ENCODE measurements at places on chromosomes 12 and 14.

GRCh38 chr14:43479596-43480195, 1027.4 kb downstream of the FSCB start:
- no peak for DNase-seq

DNA sequence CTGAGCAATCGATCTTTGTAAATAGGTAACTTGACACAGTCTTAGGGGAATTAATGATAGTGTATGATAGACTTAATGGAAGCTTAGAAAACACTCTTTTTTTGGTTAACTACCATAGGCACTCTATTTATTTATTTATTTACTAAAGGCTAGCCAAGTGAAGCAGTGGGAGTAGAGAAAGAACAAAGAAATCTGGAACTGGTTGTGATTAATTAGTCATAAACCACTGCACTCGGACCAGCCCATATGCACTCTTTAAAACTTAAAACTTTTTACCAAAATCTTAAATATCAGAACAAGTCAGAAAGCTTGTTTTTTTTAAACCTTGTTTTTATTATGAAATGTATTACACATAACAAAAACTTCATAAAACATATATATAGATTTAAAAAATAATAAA, 49.5 kb upstream of the SRP54 start:
- no peak for DNase-seq

- no peak for DNase-seq
Measured at GRCh38 chr12:116524964-116525379, 34.2 kb upstream of the MAP1LC3B2 start.

GRCh38 chr12:19687371-19687770, 248.1 kb downstream of the AEBP2 start:
- no peak for DNase-seq

DNA sequence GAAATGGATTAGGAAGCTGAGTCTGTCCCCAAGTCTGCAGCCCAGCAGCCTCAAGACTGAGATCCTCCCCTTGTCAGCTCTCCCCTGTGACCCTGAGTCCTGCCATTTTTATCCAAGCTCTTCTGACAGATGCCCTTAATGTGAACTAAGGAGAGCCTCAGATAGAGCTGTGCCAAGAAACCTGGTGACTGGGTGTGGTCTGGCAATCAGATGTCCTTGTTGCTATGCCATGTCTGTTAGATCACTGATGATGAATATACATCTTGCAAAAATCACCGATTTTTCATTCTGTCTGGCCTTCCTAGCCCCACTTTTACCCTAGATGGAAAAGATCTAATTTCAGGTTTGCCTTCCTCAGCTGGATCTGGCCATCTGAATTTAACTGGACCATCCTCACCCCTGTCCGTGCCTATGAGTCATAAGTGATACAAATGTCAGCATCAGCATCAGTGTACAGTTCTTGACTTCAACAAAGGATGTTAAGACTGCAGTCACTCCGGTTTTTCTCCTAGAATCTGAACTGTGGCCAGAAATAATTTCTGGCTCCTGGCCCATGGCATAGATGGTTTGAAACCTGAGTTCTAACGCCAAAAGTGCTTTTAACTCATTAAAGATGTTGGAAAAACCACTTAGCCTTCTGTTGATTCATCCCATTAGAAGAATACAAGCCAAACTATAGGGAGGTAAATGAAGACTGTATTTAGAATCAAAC, 61.2 kb upstream of the GRIP1 start:
- no peak for DNase-seq

GRCh38 chr14:66043921-66044320, 442.2 kb upstream of the CCDC196 start:
- DNase-seq = no peak

GRCh38 chr14:105527826-105528585, 1.6 kb downstream of the TMEM121 start:
- peak; percentile 90 for DNase-seq

DNA sequence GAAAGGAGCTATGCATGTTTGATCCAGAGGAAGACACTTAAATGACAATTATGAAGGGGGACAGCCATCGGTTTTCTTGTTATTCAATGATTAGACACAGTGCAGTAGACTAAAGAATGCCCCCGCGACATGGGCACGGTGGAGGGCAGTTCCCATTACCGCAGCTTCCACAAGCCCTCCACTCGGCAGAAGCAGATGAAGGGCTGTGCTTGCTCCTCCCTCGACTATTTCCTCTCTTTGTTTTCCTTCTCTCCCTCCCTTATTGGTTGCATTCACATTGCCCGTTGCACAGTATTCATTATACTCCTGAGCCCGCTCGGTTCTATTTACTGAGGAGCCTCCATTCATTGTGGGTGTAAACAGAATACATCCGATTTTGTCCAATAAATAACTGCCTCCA, 138.8 kb upstream of the RASSF8 start:
- DNase-seq = no peak

GRCh38 chr12:19191563-19191962, 62.0 kb downstream of the PLEKHA5 start:
- no peak for DNase-seq

- DNase-seq = no peak
Measured at GRCh38 chr14:93073910-93074769, 41.6 kb downstream of the ITPK1 start.

- no peak for DNase-seq
Measured at GRCh38 chr14:104461676-104462449, 117.7 kb upstream of the C14orf180 start.

DNA sequence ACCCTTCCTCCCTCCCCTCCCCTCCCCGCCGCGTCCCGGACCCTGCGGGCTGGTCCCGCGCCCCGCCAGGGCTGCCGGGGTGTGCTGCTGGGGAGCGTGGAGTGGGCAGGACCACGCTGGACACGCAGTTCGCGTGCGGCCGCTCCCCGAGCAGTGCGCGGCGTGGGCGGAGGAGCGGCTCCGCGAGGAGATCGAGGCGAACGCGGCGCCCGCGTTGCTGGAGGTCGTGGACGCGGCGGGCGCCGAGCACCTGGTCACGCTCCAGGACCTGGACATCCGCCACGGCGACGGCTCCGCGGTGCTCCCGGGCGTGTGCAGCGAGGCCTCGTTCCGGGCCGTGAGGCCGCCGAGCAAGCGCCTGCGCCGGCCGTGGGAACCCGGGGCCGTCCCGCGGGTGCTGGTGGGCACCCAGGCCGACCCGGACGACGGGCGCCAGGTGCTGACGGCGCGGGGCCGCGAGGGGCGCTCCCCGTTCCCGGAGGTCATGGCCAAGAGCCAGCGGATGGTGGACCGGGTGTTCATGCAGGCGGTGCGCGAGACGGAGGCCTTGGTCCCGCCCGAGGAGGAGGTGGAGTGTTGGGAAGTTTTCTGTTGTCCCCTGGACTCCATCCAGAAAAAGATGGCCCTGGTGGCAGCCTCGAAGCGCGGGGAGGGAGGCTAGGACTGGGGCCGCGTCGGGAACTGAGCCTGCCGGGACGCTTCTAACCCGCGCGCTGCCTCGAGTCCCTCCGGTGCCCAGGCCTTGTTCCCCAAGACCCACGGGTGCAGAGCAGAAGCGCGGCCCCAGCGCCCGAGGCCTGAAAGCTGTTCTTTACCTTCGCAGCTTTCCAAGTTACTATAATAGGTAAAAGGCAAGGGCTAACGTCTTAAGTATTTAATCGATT, 54.7 kb upstream of the EIF5 start:
- no peak for DNase-seq

GRCh38 chr14:21109377-21110138, 8.7 kb downstream of the TMEM253 start:
- peak; percentile 59 for DNase-seq

GRCh38 chr12:14126692-14127091, 145.3 kb upstream of the GRIN2B start:
- no peak for DNase-seq

DNA sequence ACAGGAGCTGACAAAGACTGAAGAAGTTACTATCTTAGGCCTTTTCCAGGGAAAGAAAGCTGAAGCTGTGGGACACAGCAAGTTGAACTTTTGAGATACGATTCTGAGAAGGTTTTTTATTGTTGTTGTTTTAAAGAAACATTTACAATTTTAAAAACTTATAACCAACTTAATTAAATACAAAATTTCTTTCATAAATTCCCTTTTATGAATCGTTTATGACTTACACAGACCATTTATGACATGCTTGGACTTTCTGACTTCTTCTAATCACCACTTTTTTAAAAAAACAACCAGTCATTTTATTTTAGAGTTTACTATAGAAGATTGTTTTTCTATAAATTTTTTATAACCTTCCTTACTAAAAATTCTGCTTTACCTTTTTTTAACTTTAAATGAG, 68.7 kb downstream of the DHRS2 start:
- DNase-seq = no peak

DNA sequence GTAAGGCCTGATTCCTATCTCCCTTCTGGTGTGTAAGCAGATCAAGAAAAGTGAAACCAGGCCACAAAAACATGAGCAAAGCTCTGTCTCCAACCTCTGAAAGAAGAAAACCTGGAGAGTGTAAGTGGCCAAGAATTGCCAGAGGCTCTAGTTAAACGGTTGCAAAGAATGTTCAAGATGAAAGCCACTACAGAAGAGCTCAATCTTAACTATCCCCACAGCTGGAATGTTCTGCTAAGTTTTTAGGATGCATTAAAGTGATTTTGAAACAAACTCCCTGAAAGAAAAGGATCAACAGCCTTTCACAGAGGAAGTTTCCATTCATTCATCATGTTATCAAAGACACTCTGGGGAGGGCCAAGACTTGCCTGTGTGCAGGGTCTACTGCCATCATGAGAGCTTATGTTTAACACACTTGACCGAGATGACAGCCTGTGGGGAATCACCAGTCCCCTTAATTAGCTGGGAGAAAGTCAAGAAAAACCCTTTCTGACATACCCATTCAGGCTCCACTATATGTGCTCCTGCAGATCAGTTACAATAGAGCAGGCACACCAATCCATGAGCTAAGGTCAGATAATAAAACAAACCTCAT, 128.0 kb upstream of the OVCH1 start:
- DNase-seq = no peak
